T-cell (primary cell): ENCODE measurements at places on chromosomes 3 and 15.

GRCh38 chr3:177611752-177612334 is 414.6 kb upstream of the TBL1XR1 start:
- no peak for DNase-seq

- no peak for DNase-seq
These were observed 378 bp upstream of the FEM1B start for GRCh38 chr15:68277131-68277602.

DNA sequence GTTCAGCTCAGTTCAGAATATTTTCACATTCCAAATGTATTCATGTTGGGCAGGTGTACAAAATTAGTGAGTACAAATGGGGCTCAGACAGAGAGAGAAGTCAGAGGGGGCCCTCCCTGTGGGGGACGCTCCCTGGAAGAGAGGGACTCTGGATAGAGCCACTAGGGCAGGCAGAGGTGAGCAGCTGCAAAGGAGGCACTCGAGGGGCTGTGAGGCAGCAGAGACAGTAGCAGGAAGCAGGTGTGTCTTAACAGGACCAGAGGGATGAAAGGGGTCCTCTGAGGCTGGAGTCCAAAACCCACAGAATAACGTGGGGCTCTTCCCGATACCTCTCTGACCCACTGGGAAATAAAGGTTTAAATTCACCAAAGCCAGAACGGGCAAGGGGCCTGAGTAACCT is 127.1 kb downstream of the MEGF11 start:
- DNase-seq, result no peak

DNA sequence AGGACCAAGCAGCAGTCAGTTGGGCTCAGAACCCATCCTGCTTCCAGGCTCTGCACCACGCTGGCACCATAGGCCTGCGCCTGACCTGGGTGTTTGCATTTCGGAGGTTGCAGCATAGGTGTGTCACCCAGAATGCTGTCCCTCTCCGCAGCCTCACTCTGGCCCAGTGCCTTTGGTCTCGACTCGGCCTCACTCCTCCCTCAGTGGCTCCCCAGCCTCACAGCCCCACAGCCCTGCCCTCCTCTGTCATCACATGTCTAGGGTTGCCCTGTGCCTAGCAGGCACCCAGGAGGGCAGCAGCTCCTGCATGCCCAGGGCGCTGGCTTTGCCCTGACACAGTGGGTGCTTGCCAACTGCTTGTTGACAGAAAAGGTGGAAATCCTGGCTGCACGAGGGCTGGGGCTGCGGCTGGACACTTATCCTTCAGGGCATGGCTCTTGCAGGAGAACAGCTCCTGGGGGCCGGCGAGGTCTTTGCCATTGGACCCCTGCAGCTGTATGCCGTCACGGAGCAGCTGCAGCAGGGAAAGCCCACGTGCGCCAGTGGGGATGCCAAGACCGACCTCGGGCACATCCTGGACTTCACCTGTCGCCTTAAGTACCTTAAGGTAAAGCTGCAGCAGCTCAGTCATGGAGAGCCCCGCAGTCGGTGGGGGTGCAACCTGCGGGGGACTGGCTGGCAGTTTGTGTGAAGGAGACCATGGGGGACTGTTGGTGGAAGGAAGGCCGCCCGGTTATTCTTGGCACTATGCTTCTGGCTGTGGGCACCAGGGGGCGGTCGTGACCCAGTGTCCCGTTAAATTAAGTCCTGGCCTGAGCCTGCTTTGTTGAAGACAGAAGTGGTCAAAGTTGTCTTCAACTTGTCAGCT is 16.2 kb downstream of the NISCH start:
- DNase-seq, result peak; percentile 25

GRCh38 chr3:191628571-191628970 is 167.6 kb downstream of the PYDC2 start:
- no peak for DNase-seq

- DNase-seq, result no peak
These were observed 48.2 kb downstream of the SYNM start for GRCh38 chr15:99153026-99153535.
